NCI-H524 (cell line): ENCODE measurements at places on chromosomes 11 and 22.

DNA sequence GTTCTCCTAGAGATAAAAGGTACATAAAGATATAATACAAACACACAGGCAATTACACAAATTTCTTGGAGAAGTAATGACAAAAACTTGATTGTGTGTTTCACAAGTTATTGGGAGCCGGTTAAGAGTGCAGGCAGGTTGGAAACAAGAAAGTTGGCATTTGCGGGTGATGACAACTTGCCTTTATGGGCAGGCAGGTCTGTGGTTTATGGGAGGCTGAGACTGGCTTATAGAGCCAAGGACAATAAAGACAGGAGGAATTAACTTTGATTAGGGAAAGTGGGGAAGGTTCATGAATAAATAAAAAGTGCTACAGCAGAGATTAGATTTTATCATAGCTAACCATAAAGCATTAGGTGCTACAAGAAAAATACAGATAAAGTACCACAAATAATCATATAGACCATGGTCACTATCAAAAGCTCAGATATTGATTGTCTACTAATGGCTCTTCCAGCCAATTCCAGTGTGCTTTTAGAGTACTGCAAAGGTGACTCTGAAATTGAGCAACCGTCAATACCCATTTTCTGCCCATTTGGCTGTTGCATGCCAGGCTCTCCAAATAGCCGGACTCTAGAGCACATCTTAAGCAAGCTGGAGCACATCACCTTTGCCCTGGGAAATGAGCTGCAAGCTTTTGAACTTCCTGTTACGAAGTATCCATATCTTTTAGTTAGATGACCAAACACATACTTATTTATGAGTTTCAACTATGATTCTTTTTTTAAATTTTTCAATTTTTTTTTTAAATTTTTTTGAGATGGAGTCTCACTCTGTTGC is 33.9 kb upstream of the GAB2 start:
- DNase-seq: no peak

DNA sequence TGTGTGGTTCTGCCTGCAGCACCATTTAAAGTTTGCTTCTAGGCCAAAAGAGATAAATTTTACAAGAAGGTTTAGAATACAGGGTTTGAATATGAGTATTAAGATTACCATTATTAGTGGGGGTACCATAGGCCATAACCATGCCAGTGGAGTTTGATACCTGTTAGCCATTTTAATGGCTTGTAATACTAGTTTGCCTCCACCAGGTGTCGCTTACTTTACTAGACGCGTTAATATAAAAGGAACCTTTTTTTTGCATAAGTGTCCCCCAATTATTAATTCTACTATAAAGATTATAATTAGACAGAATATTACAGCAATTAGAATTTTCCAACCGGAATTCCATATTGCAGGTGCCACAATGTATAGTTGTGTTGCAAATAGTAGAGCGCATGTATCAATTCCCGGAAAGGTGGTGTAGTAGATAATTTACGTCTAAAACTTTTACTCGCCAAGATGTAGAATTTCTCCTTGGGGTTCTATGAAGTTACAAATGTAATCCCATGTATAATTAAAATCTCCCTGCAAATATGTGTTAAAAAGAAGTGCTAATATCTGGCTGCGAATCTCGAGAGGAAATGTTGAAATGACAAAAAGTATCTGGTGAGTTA is 16.1 kb downstream of the MS4A6E start:
- peak; percentile 11 for DNase-seq

GRCh38 chr11:121113611-121114010 is 12.6 kb downstream of the TECTA start:
- no peak for DNase-seq

GRCh38 chr11:16361108-16361865 is 4.9 kb upstream of the SOX6 start:
- DNase-seq: no peak

DNA sequence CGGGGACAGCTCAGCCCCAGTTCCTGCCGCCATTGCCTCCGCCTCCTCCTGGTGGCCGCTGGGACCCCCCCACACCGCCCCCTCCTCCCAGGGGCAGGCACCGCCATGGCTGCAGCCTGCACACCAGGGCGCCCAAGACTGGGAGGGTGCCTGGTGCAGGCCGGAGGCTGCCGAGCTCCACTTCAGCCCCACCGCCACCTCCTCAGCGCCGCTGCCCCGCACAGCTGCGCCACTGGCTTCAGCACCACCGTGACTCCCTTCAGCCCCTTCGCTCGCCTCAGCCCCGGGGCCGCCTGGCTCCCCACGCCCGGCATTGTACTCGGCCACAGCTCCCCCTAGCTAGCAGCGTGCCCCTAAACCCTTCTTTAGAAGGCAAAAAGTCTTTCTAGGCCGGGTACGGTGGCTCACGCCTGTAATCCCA is 131.1 kb downstream of the CRYBB2 start:
- DNase-seq: no peak

- peak; percentile 78 for DNase-seq
Observed at GRCh38 chr22:43571181-43571580, 159.4 kb downstream of the MPPED1 start.

- DNase-seq: no peak
Observed at GRCh38 chr11:80846979-80847378, 1406.1 kb upstream of the TENM4 start.

- no peak for DNase-seq
Observed at GRCh38 chr11:72347691-72348090, 86.6 kb downstream of the CLPB start.

GRCh38 chr22:19530751-19531150 is 6.5 kb upstream of the CLDN5 start:
- DNase-seq: no peak

DNA sequence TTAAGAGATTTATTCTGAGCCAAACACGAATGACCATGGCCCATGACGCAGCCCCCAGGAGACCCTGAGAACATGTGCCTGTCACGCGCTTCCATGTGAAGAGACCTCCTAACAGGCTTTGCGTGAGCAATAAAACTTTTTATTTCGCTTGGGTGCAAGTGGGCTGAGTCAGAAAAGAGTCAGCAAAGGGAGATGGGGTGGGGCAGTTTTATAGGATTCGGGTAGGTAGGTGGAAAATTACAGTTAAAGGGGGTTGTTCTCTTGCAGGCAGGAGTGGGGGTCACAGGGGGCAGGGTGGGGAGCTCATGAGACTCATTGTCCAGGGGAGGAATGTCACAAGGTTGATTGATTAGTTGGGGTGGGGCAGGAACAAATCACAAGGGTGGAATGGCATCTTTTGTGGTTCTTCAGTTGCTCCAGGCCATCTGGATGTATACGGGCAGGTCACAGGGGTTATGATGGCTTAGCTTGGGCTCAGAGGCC is 77.2 kb upstream of the FTH1 start:
- DNase-seq: no peak

- DNase-seq: no peak
Observed at GRCh38 chr11:61028135-61028729, 56.8 kb downstream of the CD6 start.

- DNase-seq: no peak
Observed at GRCh38 chr22:36083056-36083455, 54.4 kb upstream of the RBFOX2 start.

GRCh38 chr22:49789289-49790141 is 38.2 kb downstream of the BRD1 start:
- no peak for DNase-seq

- DNase-seq: no peak
Observed at GRCh38 chr11:19525714-19526113, 186.9 kb upstream of the NAV2 start.

GRCh38 chr11:128720522-128720985 is 26.7 kb downstream of the FLI1 start:
- DNase-seq: no peak

- no peak for DNase-seq
Observed at GRCh38 chr11:35579557-35580396, 38.5 kb upstream of the FJX1 start.

DNA sequence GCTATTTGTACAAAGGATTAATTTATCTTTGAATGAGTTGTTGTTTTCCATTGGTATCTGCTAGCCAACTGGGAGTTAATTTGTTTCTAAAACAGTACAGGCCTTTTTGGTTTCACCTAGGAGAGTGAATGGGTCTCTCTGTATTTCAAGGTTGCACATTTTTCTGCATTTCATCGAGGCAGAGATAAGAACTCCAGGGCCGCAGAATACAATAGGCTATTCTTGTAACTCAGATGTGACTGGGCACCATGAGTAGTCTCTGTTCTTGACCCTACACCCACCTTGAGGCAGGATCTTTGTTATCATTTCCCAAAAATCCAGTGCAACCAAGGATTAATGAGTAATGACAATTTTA is 51.7 kb upstream of the OR9Q1 start:
- DNase-seq: no peak
